ENCODE measurements at places on chromosomes 13 and 19. TPM values are rescaled to one million over a fixed set of nuclear protein-coding genes. Genes with fewer than 3 reads are reported as not detected.

DNA sequence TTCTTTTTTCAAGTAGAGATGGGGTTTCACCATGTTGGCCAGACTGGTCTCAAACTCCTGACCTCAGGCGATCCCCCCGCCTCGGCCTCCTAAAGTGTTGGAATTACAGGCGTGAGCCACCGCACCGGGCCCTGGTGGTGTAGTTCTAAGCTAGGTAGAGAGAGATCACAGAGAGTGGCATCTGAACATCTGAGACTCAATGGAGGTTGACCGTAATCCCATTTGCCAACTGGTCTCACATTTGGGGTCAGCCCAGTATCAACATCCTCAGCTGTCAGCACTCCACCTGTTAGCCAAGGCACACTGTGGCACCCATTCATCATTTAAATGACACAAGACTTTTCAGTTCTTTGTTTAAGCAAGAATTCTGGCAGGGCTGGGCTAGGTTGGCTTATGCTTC, 8.1 kb downstream of the SELENOW start:
- DNase-seq, result peak; percentile 64

GRCh38 chr19:32558607-32559228, 22.3 kb upstream of the PDCD5 start:
- no peak for DNase-seq

DNA sequence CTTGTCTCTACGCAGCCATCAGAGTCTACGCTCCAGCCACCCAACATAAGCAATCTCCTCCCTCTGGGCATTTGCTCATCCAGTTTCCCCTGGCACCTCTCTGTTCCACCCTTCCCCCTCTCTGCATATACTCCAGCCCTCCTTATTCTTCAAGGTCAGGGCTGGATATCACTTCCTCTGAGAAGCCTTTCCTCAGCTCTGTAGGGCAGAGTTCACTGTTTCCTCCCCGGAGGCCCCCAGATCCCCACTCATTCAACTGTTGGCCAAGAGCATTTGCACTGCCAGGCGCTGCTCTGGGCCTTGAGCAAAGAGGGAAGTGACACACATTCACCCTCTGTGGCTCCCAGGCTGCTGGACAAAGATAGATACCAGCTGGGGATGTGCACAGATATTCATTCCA, 3.3 kb downstream of the FCGRT start:
- peak; percentile 51 for DNase-seq

The NDUFS7 gene
- 385 TPM for total RNA-seq

The OR7C2 gene
- not detected for total RNA-seq

DNA sequence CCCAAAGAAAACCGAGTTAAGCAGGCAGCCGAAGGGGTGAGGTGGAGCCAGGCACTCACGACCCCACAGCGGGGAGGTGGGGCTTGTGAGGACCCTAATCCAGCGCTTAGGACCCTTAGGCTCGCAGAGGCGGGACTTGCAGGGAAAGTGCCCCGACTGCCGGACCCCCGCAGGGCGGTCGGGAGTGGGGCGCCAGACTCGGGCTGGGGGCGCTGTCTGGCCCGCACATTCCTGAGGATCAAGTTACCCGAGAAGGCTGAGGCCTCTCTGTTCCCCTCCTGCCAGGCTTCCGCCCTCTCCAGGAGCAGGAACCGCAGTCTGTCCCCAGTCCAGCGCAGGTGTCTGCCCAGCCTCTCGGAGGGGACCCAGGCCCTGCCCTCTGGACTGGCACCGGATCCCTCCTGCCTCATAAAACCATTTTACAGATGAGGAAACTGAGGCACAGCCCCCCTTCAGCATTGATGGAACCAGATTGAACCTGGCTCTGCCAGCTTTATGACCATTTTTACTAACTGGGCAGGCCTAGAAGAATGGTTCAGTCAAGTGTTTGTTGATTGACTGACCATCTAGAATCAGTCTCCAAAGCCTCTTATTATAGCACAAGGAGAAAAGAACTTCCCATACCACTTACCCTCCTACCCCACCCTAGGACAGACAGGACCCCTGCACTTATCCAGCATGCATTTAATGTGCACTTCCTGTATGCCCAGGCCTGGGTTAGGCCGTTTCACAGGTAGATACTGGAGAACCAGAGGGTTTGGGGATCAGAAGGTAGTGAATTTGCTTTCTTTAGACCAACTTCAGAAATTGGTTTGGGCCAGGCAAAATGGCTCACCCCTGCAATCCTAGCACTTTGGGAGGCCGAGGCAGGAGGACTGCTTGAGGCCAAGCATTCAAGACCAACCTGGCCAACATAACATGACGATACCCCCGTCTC, 6.7 kb upstream of the JUND start:
- DNase-seq, result no peak

DNA sequence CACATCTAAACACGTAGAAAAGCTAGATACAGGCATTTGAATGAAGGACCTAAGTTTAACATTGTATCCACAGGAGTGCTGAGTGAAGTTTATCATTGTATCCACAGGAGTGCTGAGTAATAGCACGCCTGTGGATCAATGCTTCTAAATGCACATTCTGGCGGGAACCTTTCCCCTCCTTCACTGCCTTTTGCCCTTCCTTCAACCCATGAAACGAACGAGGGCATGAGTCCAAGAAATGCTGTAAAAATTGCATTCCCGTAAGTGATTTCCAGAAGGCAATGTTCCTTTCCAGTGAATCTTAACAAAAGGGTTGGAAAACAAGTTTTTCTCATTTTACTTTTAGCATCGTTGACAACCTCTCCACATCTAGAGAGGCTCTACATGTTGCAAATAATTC, 88.1 kb downstream of the ZDHHC20 start:
- DNase-seq, result no peak

Measured in gastrocnemius medialis (tissue), 4 donors.